Activated CD8-positive, alpha-beta memory T cell treated with anti-CD3 and anti-CD28 coated beads for 36 hours (primary cell): ENCODE measurements at places on chromosomes 4 and X. TPM values are rescaled to one million over a fixed set of nuclear protein-coding genes. Genes with fewer than 3 reads are reported as not detected.

The ZNF630 gene
- total RNA-seq = 1.3 TPM

The TRPC3 gene
- 0.42 TPM for total RNA-seq

The TAF7L gene
- 0.08 TPM for total RNA-seq

The GAGE13 gene
- total RNA-seq = not detected

The C4orf51 gene
- total RNA-seq = not detected

The RBM47 gene
- total RNA-seq = 0.76 TPM

The HPGDS gene
- total RNA-seq = not detected

The FAM47A gene
- not detected for total RNA-seq

The CUL4B gene
- total RNA-seq = 24.3 TPM

The GABRB1 gene
- not detected for total RNA-seq

The FABP2 gene
- not detected for total RNA-seq

The C4orf50 gene
- total RNA-seq = 0.17 TPM

The DUX4 gene
- total RNA-seq = not detected

The TLR6 gene
- total RNA-seq = 0.59 TPM

The GYPA gene
- total RNA-seq = not detected

The PLAC1 gene
- total RNA-seq = not detected

The SSX2B gene
- total RNA-seq = not detected

The NKX1-1 gene
- not detected for total RNA-seq

The NALF2 gene
- 0.31 TPM for total RNA-seq

The PRSS12 gene
- not detected for total RNA-seq

The CXorf49 gene
- total RNA-seq = not detected
